ENCODE measurements at places on chromosomes 1 and 21.

DNA sequence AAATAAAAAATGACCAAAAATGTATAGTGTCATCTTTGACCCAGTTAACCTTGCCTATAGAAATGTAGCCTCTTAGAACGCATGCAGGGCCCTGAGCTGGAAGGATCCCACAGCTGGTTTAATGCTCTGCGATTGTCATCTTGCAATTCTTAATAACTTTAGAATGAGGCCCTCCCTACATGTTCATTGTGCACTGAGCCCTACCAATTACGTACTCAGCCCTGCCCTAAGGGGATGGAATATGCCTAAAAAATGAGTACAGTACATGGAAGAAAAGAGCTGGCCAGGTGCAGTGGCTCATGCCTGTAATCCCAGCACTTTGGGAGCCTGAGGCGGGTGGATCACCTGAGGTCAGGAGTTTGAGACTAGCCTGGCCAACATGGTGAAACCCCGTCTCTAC, 57.8 kb upstream of the BCAR3 start:
- DNase-seq = no peak

GRCh38 chr1:186454981-186455380, 5.9 kb downstream of the PDC start:
- no peak for DNase-seq

GRCh38 chr1:178086294-178086693, 7.6 kb upstream of the RASAL2 start:
- peak; percentile 56 for DNase-seq

GRCh38 chr1:2208309-2209239, 14.0 kb upstream of the FAAP20 start:
- peak; percentile 98 for DNase-seq

GRCh38 chr1:78092643-78093042, 46.9 kb downstream of the GIPC2 start:
- DNase-seq = peak; percentile 63

- no peak for DNase-seq
Measured at GRCh38 chr1:23027352-23027907, 8.2 kb downstream of the KDM1A start.

GRCh38 chr1:165067829-165068228, 288.7 kb downstream of the LMX1A start:
- no peak for DNase-seq

Measured in EH (cell line).